Stimulated activated naive CD8-positive, alpha-beta T cell treated with anti-CD3 and anti-CD28 coated beads, Interleukin-15, amount 100 ng/mL, for 72 hours (primary cell): ENCODE measurements at places on chromosomes 2 and 18.

DNA sequence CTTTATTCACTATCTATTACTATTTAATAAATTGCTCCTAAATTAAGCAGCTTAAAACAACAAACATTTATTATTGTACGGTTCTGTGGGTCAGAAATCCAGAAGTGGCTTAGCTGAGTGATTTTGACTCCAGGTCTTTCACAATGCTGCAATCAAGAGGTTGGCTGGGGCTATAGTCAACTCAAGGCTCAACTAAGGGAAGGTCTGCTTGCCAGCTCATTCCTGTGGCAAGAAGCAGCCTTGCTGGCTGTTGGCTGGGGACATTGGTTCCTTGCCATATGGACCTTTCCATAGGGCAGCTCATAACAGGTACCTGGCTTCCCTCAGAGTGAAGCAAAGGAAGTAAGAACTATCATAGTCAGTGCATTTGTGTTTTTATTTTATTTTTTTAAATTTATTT is 5.0 kb upstream of the MRPL19 start:
- DNase-seq, result no peak

GRCh38 chr2:174836377-174836994 is 72.2 kb upstream of the CHRNA1 start:
- DNase-seq, result no peak

DNA sequence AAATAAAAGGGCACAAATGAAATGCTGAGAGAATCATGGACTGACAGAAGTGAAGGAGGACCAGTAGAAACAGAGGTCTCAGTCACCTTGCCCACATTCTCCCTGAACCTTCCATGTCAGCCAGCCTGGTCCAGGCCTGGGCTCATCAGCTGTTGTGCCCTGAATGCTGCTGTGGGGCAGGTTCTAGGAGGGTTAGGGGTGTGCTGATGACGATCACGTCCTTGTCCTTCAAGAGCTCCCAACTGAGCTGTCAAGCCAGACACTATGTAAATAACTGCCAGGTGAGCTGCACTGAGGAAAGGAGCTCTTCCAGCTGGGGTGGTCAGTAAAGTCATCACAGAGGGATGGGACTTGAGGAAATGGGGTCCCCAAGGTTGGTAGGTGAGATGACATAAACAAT is 156.5 kb downstream of the SMAD2 start:
- DNase-seq, result no peak

DNA sequence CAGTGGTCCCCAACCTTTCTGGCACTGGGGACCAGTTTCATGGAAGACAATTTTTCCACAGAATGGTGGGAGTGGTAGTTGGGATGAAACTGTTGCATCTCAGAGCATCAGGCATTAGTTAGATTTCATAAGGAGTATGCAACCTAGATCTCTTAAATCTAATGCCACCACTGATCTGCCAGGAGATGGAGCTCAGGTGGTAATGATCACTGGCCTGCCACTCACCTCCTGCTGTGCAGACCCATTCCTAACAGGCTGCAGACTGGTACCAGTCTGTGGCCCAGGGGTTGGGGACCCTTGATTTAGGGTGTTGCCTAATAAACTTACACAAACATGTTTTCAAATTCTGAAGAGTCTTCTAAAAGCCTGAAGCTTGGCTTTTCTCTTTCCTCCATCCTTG is 261.3 kb downstream of the CDH19 start:
- no peak for DNase-seq

DNA sequence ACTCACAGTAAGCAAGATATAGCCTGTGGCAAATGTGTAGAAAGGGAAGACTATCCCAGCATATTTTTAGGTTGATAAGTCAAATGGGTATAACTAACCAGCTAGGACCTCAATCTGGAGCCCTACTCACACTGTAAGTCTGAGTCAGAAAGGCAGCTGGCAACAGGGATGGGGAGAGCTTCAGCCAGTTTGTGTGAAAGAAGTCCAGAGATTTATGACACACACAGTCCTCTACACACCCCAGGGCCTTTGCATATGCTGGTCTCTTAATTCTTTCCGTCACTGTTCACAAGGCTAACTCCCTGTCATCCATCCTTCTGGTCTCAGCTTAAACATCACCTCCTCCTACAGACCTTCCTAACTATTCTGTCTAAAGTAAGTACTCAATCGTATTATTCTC is 5.9 kb upstream of the TCF4 start:
- DNase-seq, result no peak

- no peak for DNase-seq
These were observed 1.9 kb upstream of the ZC3H15 start for GRCh38 chr2:186484062-186484735.

DNA sequence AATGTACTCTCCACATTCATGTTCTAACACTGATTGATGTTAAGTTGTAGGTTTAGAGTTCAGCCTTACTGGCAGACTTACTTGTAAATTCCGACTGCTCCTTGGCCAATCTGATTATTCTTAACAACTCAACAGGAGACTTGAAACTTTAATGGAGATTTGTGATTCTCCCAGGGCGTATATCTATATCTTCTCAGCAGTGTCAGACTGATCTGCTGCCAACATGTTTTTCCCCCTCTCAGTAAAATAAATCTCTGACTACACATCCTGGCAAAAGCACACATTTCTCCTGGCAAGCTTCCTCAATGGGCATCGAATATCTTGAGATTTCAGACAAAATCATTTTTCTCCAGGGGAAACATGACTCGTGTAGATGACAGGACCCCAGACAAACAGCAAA is 1041.2 kb downstream of the DPP10 start:
- no peak for DNase-seq

DNA sequence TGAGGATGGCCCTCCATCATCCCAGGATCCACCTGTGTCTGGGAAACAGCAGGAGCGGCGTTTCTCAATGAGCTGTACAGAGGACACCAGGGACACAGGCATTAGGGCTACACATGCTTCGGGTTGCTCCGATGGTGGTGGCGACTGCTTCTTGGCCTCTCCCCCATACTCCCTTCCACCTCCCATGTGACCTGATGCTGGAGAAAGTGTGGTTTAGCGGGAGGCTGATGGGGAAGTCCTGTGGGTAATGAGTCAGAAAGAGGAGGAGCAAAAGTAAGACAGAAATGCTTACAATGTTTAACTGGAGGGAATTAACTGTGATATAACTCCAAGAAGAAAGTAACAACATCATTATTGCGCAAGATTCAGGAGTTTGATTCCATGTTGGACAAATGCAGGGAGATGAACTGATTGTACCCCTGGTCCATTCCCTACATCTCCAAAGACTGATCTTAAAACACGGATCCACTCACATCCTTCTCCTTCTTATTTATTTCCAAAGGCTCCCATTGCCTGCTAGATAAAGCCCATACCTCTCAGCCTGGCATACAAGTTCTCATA is 186.6 kb downstream of the NRP2 start:
- peak; percentile 69 for DNase-seq

DNA sequence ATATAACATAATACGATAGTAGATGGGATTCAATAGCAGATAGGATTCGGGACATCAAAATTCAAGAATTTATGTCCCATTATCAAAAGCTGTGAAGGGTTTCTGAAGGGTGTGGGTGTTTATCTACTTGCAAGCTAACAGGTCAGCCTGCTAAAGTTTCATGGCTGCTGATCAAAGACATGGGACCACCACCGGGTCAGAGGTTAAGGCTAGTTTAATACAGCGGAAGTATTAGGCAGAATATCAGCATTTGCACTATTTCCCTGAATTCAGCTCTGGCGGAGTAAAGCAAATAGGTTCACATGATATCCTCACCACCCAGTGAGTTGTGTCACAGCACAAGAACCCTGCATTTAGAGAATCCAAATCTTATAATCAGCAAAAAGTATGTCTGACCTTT is 82.5 kb downstream of the DSEL start:
- no peak for DNase-seq

GRCh38 chr2:137050949-137051348 is 285.6 kb downstream of the THSD7B start:
- DNase-seq, result no peak

GRCh38 chr2:235594041-235594440 is 100.2 kb downstream of the AGAP1 start:
- no peak for DNase-seq

- no peak for DNase-seq
These were observed 533.3 kb downstream of the SOCS6 start for GRCh38 chr18:70822117-70822516.

- no peak for DNase-seq
These were observed 92.3 kb upstream of the SMAD2 start for GRCh38 chr18:48022531-48023329.

GRCh38 chr2:165847001-165847400 is 53.0 kb upstream of the GALNT3 start:
- no peak for DNase-seq

DNA sequence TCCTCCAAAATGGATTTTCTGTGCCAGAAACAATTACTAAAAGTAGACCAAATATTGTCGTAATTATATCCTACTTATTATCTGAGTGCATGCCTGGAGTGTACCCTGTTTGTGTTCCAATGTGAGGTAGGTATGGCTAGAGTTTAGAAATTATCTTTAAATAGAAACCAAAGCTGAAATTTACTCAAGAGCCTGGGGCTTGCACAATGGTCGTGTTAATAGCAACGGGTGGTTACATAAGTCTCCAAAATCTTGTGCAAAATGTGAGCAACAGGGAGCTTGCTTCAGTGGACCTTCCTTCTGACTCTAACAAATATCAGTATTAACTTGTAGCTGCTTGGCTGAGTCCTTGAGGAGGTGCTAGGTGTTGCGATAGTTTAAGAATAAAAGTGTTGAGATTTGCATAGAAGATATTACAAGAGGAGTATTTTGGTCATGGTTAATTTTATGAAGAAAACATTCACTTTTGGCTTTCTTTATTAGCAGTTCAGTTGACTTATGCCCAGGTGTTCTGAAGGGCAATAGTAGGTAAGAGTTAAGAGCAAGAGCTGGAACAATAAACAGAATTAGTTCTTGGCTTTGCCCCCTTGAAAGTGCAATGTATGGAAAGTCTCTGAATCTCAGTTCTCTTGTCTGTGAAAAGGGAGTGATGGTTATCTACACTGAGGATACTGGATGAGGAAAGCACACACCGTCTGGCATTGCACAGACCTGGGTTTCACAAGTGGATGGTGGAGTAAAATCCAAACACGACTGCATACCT is 4.6 kb downstream of the CXCR4 start:
- no peak for DNase-seq

- DNase-seq, result no peak
These were observed 37.5 kb upstream of the INO80C start for GRCh38 chr18:35535297-35535696.

DNA sequence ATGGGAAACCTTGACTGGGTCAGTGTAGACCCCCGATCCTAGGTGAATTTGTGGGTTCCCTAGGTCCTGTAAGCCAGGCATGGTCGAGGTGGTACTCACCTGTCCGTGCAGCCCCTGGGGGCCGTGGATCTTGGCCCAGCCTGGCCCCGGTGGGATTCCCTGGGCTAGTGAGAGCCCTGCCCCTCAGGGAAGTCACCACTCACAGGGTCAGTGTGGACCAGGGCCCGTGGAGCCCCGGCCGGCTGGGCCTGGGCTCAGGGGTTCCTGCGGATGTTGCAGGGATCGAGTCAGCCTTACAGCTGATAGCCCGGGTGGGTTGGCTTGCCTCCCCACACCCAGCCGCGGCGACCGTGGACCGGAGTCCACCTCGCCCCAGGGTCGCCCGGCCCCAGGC is 528 bp downstream of the ATG9A start:
- DNase-seq, result no peak

GRCh38 chr2:21042958-21043743 is 722 bp downstream of the APOB start:
- peak; percentile 44 for DNase-seq

DNA sequence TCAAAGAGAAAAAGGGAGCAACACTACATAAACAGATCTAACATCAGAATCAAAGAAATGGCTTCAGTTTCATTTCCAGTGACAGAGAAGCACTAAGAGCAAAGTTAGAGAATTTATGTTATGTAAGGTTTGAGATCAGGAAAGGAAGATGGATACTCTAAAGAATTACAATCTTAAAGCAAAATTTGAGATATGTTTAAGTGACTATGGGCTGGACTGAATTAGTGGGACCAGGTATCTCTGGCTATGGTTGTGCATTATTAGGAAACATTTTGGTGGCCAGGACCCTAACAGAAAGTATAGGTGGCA is 208.2 kb downstream of the CCDC178 start:
- DNase-seq, result no peak

- DNase-seq, result no peak
These were observed 215.3 kb upstream of the APCDD1 start for GRCh38 chr18:10239103-10239502.

DNA sequence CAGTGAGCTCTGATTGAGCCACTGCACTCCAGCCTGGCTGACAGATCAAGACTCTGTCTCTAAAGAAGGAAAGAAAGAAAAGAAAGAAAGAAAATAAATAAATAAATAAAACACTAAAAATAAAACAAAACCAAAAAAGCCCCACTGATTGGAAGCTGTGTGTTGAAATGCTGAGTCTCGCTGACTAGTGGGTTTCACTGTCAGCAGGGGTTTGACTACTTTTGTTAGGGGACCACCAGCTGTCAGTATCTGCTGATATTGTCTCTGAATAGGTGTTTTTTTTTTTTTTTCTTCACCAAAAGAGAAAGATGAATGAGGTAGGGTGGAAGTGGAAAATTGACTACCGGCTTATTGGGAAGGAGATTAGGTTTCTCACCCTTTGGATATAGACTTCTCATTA is 12.8 kb upstream of the ACTR2 start:
- DNase-seq, result no peak

DNA sequence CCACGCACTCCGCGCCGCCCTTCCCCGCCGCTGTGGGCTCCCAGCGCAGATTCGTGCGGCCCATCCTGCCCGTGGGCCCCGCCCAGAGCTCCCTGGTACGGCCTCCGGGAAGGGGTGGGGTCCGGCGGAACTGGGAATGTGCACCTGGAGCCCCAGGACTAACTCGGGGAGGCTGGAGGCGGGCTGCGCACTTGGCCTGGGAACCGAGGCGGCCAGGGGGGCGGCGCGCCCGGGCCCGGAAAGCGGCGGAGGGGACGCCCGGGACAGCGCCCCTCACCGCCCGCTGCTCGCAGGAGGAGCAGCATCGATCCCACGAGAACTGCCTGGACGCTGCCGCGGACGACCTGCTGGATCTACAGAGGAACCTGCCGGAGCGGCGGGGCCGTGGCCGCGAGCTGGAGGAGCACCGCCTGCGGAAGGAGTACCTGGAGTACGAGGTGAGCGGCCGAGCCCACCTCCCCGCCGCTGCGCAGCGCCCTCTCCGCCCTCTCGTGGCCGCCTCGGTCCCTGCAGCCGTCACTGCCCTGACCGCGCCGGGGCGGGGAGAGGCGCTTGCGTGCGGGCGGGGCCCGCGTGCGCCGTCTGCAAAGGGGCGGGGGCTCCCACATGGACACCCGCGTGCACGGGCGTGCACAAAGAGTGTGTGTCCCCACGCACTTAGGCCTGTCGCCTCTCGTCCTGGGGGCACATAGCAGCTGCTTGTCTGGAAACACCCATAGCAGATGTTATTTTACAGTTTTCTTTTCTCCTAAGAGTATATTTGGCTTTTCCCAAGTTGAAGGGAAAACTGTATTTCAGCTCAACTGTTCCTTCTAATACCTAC is 25.2 kb downstream of the PSD4 start:
- peak; percentile 72 for DNase-seq

GRCh38 chr2:66660804-66661203 is 225.9 kb downstream of the MEIS1 start:
- no peak for DNase-seq
